ENCODE measurements at places on chromosomes 4 and X.

DNA sequence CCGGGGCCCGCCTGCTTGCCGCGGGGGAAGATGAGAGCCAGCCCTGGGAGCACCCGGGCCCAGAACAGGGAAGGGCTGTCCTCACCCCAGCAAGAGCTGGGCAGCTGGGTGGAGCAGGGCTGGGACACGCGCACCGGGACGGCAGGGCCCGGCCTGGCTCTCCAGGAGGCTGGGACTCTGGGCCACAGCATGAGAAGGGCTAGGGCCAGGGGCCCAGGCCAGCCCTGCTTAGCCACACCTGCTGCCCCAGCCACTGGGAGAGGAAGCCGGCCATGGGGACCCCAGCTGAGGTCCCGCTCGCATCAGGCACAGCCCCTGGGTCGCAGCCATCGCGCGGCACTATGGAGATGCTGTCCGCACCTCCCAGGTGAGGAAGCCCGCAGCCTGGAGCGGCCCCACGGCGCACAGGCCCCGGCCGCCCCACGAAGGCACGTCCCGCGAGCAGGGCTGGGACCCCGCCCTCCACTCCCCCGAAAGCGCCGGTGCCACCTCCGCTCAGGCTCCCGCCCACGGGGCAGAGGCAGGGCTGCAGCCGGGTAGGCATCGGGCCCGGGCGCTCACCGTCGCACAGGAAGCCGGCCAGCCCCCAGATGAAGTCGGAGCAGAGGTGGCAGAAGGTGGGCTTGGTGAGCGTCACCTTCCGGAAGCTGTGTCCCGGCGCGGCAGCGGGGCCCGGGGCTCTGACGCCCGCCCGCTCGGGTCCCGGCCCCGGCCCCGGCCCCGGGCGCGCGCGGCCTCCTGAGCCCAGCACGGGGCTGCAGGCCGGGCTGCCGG lies 531 bp downstream of the DGKQ start:
- peak; percentile 65 for DNase-seq

DNA sequence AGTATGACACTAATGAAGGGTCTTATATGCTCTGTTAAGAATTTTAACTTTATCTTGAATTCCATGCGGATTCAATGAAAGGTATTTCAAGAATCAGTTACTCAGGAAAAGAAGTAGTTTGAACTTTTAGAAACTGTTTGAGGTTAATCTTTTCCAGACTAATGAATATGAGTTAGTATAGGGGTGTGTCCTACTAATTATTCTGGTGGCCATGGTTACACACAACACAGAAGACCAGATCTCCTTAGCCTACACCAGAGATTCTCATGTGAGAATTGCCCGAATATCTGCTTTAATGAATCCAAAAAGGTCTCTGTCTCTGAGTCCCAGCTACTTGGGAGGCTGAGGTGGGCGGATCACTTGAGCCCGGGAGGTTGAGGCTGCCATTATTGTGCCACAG lies 100.4 kb downstream of the MMRN1 start:
- no peak for DNase-seq

GRCh38 chr4:155602351-155603140 lies 64.1 kb upstream of the GUCY1A1 start:
- DNase-seq: no peak

DNA sequence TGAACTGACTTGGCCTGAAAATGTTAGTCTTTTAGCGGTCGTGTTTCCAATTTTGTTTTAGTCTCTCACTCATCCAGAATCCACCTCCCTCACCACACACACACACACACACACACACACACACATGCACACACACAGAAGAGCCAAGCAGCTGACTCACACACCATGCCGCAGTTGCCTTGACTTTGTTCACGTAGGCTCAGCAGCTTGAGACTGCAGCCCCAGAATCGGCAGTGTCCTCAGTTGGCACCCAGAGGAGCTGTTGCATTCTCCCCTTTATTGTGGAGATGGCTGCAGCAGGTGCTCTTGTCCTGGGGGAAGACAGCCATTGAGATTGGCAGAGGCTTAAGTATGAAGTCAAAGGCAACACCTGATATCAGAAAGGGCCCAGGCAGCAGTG lies 20.9 kb upstream of the XPNPEP2 start:
- DNase-seq: no peak

Measured in iPS-NIHi11 (cell line).